ENCODE measurements at places on chromosomes 2 and 18.

GRCh38 chr2:235303499-235304291 is 190.1 kb upstream of the AGAP1 start:
- no peak for DNase-seq

DNA sequence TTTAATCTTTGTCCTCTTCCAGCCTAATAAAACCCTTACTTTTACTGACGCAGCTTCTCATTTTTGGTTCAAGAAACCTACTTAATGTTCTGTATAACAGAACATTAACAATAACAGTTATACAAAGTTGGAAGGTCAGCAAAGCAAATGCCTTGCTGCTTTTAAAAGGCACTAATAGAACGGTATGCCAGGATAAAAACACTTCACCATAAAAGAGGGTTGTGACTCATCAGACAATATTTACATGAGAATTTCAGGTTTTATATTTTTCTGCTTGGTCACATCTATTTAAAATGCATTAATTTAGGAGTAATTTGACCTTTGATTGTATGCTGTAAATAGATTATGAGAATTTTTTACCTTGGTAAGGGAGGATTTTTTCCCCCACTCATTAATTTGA is 3.0 kb downstream of the KLHL41 start:
- DNase-seq: no peak

- DNase-seq: no peak
Measured at GRCh38 chr2:168312036-168312822, 64.8 kb upstream of the STK39 start.

GRCh38 chr2:200397785-200398184 is 91.3 kb downstream of the SPATS2L start:
- DNase-seq: peak; percentile 38

GRCh38 chr2:25743132-25743830 is 69.9 kb upstream of the DTNB start:
- DNase-seq: no peak

DNA sequence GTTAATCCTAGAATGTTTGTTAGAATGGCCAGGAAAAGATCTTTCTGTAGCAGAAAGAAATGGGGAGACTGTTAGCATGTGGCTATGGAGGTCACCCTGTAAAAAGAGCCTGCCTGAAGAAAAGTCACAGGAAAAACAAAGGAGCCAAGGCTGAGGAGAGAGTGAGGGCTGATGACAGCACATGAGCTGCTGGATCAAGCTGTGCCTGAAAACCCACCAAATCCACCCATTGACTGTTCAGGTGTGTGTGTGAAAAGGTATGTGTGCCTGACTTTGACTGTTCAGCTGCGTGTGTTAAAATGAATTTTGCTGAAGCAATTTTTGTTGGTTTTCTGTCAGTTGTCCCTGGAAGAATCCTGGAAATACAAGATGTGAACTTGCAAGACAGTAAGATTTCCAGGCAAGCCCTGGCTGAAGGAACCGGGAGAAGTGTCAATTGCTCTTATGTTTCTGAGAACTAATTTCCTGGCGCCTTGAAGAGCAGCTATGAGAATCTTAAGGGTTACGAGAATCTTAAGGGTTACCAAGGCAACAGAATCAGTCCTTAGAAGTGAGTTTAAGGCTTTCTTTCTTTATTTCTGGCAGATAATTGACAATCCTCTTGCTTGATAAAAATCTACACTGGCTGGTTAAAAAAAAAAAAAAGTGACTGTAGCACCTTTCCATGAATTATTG is 73.0 kb upstream of the LGALSL start:
- DNase-seq: no peak

GRCh38 chr18:46416706-46417638 is 240.0 kb downstream of the LOXHD1 start:
- no peak for DNase-seq

GRCh38 chr18:39604836-39605235 is 2039.2 kb upstream of the CELF4 start:
- DNase-seq: peak; percentile 31

DNA sequence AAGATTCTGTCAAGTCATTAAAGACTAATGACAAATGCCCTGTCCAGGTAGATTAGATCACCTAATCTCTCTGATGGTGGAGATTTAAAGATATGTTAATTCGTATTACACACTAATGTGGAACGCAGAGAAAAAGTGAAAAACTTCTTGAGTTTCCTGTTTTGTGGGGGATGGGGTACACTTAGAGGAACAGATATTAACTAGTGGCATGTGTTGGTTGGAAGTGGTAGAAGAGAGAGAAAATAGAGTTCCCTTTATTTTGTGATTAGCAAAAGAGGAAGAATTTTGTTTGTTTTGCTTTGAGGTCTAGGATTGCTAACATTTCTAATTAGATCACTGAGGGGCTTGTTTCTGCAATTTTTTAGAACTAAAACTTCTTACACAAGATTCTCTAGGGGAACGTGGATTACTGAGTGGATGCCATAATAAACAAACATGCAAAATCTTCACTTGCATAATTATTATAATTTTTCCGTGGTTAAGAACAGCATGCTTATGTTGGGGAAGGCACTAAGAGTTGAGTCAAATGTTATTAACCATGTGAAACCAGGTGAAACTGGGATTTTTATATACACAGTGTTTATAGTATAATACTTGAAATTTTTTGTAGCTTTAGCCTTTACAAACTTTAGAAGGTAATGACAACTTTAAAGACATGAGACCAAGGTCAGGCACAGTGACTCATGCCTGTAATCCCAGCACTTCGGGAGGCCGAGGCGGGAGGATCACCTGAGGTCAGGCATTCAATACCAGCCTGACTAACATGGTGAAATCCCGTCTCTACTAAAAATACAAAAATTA is 97.4 kb upstream of the STK17B start:
- no peak for DNase-seq

DNA sequence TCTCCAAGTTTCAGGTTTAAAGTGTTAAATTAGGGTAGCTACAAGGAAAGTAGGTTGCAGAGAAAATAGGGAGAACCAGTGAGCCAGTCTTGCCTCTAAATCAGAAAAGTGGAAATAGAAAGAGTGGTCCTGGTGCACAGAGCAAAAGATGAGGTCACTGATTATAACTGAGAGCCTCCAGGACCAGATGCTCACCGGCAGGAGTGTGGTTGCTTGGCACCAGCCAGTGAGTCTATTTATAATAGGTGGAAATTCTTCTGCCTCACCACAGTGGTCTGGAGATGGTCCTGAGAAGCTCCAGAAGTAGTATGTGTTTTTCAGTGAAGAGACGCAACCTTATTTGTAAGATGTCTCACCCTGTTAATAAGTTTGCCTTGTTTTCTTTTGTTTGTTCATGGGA is 373.9 kb upstream of the KCNJ3 start:
- no peak for DNase-seq

GRCh38 chr2:30106543-30106942 is 40.3 kb upstream of the YPEL5 start:
- DNase-seq: peak; percentile 18

- DNase-seq: no peak
Measured at GRCh38 chr2:184541591-184541990, 56.7 kb upstream of the ZNF804A start.

DNA sequence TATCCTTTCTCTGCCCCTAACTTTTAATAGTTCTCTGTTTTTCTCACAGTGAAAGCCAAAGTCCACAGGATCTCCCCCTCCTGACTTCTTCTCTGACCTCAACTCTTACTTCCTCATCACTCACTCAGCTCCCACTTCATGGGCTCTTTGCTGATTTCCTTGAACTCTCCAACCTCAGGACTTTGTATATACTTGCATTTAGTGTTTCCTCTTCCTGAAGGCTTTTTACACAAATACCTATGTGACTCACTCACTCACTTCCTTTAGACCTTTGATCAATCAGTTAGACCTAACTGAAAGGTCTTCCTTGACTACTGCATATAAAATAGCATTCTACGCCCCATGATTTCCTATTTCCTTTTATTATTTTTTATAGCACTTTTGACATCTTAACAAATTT is 233.1 kb upstream of the MEX3C start:
- DNase-seq: no peak

GRCh38 chr2:234583331-234583730 is 86.5 kb upstream of the ARL4C start:
- no peak for DNase-seq

DNA sequence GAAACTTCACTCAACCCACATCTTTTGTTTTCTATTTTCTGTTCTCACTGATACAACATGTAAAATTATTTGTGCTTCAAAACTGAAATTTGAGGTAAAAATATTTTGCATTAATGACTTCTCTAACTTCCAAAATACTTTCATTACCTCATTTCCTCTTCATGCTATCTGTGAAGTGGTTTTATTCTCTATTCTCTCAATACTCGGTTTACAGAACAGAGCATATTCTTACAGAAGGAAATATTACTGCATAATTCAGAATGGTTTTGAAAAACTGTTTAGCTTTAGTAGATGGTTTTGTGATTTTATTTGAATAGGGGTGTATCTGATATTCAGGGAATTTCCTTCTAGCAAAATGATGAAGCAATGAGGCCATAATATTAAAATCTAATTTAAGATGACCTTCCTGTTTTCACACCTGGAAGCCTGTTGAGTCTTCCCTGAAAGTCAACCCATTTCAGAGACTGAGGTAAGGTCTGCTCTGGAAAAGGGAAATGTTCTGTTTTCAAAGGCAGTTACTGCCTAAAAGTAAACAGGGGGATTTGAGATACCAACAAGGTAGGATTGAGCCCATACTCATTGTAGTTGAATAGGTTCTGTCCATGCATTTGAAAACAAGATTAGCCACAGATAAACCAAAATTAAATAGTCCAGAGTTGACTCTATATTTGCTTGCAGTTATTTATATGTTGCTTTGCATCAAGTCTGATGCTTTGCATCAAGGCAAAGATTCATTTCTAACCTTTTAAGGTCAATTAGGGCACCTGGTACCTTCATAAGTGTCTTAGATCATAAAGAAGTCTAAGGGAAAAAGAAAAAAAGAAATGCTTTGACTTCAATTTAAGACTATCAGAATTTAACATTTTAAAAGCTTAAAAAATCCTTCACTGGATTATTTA is 50.8 kb upstream of the PEX13 start:
- DNase-seq: no peak

DNA sequence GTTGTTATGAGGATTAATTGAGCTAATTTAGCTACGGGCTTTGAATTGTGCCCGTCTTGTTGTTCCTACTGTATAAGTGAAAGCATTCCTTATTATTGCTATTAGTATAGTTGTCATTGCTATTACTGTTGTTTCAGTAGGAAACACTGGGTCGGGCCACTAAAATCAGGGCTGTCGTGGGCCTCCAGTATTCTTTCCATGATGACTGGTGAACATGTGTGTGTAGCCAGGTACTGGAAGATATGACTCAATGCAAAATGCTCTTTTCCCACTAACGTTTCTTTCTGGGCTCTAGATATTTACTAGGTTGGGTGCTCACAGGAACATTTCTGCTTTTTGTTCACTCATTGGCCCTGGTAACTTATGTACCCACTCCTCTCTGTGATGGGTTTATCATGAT is 4.9 kb downstream of the TTL start:
- DNase-seq: no peak

DNA sequence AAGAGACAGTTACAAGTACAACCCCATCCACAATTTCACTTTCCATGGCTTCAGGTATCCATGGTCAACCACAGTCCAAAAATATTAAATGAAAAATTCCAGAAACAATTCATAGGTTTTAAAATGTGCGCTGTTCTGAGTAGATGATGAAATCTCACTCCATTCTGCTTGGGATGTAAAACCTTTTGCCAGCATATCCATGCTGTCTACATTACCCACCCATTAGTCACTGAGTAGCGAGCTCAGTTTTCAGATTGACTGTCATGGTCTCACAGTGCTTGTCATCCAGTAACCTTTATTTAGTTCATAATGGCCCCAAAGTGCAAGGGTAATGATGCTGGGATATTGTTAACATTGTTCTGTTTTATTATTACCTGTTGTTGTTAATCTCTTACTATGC is 40.5 kb downstream of the SMAD4 start:
- peak; percentile 71 for DNase-seq

DNA sequence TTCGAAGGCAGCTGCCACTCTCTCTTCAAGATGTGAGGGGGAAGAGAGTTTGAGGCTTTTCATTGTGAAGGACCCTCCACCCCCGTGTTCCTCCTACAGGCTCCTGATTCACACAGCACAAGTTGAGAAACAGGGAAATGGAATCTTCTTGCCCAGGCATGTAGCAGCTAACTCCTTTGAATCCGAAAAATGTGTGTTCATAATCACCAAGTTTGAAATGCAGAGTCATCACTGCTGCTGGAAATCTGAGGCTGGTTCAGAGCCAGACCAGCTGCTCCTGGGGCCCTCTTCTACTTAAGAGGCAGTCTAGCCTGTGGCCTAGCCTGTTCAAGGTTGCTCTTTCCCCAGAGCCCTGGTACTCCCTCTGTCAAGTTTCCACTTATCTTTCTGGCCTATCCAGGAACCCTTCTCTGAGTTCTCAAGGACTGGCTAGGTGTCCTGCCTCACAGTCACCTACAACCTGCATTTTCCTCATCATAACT is 166.4 kb downstream of the TMEM247 start:
- peak; percentile 81 for DNase-seq

GRCh38 chr2:17630089-17630488 is 89.6 kb downstream of the VSNL1 start:
- DNase-seq: no peak

DNA sequence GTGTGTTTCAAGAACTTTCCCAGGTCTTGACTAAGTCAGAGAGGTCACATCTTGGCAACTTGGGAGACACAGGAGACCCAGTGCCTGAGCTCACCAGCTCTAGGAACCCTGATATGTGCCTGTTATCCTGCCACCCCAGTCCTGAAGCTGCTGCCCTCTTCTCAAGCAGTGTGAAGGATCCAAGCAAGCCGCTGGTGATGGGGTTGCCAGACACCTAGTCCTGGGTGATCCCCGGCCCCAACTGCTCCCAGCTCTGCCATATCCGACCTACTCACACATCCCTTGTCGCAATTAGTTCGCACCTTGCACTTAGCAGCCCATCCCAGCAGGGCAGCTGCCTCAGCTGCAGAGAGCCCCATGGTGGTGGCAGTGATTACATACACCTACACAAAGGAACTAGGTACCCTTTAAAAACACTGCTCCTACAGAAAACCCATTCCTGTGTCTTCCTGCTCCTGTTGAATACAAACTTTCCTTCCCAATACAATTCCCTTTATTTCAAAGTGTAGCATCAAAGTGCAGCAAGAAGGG is 247.2 kb upstream of the RAB12 start:
- DNase-seq: no peak

DNA sequence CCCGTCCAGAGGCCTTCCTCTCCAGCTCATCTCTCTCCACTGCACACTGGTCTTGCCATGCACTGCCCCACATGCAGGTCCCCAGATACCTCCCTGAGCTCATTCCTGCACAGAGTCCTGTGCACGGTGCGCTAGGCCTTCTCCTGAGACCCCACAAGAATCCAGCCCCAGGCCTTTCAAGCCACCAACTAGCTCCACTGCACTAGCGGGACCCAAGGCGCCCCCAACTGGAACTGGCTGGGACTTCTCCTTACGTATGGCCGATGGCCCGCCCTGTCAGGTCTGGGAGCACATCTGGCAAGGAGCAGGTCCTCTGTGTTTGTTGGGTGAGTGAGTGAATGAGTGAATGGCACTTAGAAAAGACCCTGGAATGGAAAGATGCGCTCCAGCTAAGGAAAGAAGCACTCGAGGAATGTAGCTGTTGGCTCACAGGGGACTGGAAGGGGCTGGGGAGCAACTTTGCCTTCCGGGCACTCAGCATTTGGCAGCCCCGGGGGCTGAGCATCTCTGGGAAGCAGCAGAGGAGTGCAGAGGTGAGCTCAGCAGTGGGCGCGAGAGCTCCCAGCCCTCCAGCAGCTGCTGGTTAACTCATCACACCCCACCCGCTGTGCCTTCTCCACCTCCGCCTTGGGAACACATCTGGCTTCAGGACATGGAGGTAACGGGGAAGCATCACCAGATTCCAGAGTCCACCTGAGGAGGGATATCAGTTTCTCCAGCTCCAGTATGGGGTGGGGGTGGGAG is 223.1 kb downstream of the GLI2 start:
- DNase-seq: peak; percentile 29

- DNase-seq: no peak
Measured at GRCh38 chr18:60870261-60871153, 462.7 kb upstream of the CDH20 start.
